ENCODE measurements at places on chromosomes 5 and 9.
A peak's percentile ranks its signal among the peaks of the same experiment; 100 is the strongest.

GRCh38 chr9:96877269-96877668 lies 23.0 kb upstream of the ZNF782 start:
- DNase-seq, result no peak

DNA sequence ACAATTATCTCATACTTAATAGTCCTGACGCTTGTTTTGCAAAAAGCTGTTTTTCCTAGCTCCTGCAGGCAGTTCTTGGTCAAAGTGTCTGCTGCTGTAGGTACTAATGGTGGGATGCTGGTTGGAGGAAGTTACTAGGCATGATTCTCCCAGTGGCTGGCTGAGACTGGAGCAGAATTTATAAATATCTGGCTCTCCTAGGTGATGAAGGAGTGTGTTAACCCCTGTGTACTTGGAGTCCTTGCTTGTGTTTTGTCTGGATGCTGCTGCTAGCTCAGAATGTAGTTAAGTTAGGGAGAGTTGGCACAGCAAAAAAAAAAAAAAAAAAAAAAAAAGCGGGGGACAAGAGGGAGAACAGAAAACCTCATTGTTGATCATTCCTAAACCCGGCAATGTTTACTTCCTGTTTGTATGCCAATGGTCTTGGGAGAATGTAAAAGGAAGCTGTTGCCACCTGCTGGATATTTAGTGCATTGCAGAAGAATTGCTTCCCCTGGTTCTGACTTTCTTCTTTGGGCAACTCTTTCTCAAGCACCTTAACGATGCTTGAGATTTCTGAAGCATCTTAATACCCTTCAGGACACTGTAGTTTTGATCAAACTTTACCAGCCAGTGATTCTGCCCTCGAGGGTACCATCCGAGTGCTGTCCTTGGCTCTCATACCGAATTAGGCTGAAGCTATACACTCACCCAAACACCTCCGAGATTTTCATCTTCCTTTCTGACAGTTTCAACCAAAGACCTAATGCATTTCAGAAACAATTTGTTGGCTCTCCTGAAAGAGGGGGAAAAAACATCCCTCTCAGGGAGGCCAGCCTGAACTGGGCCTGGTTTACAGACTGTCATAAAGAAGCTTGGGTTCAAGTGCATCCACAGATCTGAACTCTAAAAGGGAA lies 71.7 kb upstream of the WWC1 start:
- DNase-seq, result peak; percentile 72

DNA sequence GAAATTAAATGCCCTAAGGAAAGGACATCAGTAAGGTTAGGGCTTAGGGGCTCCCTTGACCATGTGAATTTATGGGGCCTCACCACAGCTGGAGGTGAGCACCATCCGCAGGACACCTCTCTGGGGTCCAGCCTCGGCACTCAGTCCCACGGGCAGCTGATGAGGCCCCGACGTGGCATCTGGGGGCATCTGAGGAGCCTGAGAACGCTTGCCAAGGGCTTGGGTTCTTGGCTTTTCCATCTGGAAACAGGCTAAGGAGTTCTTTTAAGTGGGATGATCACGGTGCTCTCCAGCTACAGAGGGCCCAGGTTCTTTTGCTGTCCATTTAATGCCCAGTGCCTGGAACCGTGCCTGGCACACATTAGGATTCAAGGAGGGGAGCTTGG lies 3.6 kb downstream of the NKX2-5 start:
- DNase-seq, result no peak

GRCh38 chr5:178327931-178328711 lies 95.5 kb upstream of the PHYKPL start:
- DNase-seq, result no peak

DNA sequence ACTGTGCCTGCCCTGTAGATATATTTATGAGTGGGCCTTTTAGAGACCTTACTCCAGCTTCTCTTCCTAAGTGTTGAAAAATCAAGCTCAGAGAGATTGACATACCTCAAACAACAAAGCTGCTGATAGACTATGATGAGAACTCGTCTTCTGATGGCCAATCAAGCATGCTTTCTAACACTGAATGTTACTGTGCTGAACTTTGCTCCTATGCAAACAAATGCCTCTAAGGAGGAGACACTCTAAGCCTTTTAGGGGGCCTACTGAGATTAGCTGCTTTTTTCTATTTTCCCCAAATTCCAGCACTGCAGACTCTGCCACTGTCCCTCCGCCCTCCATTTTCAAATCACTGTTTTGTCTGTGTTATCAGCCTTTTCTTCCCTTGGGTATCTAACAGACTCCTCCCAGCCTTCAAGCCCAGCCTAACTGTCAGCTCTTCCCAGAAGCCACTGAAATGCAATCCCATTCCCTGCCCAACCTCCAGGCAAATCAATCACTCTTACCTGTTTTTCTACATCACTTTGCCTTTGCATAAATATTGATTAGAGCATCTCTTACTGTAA lies 39.5 kb downstream of the TXNDC8 start:
- no peak for DNase-seq

DNA sequence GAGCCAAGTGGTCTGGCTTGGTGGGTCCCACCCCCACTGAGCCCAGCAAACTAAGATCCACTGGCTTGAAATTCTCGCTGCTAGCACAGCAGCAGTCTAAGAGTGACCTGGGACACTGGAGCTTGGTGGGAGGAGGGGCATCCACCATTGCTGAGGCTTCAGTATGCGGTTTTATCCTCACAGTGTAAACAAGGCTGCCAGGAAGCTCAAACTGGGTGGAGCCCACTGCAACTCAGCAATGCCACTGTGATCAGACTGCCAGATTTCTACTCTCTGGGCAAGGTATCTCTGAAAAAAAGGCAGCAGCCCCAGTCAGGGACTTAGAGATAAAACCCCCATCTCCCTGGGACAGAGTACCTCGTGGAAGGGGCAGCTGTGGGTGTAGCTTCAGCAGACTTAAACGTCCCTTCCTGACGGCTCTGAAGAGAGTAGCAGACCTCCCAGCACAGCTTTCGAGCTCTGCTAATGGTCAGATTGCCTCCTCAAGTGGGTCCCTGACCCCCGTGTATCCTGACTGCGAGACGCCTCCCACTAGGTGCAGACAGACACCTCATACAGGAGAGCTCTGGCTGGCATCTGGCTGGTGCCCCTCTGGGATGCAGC lies 18.2 kb upstream of the STK32A start:
- peak; percentile 10 for DNase-seq

DNA sequence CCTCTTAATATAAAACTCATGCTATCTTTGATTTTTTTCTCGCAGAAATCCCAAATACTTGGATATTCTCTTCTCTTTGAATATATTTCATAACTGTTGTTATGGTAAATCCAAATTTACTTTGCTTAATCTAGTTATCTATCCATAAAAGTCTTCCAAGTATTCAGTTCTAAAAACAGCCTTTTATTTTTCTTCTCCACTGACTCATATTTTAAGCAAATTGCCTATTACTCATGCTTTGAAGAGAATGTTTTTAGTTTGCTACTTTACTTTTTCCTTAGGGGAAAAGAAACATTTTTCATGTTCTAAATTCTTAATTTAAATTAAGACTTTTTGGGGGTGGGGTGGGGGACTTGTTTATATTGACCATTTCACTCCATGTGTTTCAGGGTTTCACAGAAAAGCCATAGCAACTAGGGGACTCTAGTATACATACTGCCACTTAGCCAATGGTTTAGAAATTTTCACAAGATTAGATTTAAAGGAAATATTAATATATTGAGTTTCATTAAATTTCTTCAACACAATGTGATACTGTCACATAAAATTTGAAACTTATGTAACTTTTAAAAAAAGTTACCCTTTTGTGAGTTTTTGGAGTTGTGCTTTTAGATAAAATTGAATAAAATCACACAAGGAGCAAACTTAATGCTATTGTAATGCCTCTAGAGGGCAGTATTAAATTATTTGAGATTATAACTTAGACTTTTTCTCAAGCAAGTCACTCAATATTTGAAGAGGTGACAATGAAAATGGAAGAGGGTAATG lies 545.8 kb upstream of the ARRDC3 start:
- DNase-seq, result peak; percentile 13

DNA sequence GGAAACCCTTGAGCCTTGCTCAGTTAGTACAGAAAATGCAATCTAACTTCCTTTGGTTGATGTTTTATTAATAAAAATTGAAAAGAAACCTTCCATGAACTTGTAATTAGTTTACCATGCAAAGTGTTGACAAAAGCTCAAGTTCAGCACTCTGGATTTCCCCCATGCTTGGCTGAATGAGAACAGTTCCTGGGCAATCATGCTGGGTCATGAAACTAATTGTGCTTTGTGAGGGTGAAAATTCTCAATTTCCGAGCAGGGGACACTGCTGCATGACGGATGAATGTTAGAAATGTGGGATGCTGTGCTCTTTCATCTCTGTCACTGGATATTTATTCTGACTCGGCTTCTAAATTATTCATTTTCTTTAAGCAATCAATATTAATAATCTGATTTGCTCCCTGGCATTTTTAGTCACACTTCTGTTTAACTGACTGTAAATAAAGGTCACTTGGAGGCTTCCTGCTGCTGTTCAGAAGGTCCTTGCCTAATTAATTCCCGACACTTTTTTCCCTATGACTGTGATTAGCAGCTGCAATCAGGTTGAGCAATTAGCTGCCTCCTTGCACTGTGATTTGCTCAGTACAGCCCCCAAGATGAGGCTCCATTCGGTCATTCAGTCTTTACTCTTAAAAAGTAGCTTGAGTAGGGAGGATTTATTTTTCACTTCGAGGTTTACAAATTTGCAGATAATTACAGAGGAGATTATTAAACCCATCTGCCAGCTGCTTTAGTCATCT lies 678.1 kb upstream of the ZNF608 start:
- DNase-seq, result no peak

GRCh38 chr9:95815961-95816360 lies 59.5 kb upstream of the ERCC6L2 start:
- DNase-seq, result no peak

DNA sequence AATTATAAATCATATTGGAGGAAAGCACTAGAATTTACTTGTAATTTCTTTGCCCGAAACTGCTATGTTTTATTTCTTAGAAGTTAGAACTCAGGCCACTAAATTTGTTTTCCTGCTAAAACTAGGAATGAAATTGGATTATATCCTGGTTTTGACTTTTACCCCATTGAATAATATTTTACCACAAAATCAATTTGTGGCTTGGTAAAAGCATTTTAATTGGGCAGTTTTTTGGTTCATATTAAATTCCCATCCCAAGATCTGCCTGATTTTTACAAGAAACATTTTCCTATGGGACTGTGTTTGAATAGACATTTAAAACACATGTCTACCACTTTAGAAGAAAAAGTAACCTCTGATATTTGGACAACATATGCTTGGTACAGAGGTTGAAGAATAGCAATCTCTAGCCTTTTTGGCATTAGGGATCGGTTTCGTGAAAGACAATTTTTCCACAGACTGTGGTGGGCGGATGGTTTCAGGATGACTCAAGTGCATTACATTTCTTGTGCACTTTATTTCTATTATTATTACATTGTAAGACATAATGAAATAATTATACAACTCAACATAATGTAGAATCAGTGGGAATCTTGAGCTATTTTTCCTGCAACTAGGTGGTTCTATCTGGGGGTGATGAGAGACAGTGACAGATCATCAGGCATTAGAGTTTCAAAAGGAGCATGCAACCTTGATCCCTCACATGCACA lies 565.6 kb downstream of the PRR16 start:
- peak; percentile 92 for DNase-seq

- DNase-seq, result peak; percentile 88
Measured at GRCh38 chr5:96220610-96221390, 212.2 kb downstream of the PCSK1 start.

DNA sequence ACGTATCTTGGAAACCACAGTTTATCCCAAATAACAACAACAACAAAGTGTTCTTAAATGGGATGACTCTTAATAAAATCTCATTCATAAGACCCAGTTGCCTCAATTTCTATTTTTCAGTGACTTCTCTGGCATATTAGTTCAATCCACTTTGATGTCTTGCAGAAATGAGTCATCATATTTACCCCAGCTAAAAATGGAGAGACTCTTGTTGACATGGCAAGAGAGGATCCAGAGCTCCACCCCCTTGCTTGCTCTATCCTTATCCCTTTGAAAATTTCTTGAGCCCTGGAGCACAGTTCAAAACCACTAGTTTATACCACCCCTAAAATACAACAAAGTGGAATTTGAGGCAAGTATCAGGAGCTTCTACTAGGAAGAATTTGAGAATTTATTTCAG lies 20.8 kb downstream of the VCAN start:
- DNase-seq, result no peak

- no peak for DNase-seq
Measured at GRCh38 chr5:37189355-37189754, 59.8 kb downstream of the CPLANE1 start.

GRCh38 chr5:98942847-98943246 lies 14.0 kb upstream of the CHD1 start:
- peak; percentile 14 for DNase-seq

GRCh38 chr5:131957721-131958441 lies 12.4 kb upstream of the MEIKIN start:
- DNase-seq, result no peak

GRCh38 chr5:139668064-139668880 lies 20.1 kb downstream of the CXXC5 start:
- DNase-seq, result peak; percentile 30

GRCh38 chr5:5203451-5203850 lies 63.3 kb downstream of the ADAMTS16 start:
- DNase-seq, result no peak

DNA sequence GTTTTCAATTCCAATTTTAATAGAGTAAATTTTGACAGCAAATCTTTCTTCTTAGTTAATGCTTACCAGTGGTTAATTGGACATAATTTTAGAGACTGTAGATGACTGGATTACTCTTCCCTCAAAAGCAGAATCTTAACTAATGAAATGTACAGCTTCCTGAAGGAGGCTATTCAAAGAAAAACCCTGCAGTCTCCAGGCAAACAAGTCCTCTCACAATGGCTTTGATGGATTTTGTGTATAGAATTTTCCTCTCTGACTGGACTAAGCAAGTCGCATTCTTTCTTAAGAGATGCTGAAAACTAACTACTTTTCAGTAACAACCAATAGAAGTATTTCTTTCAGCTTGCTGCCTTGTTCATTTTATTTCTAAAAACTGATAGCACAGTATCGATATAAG lies 35.7 kb upstream of the TMED7 start:
- DNase-seq, result no peak

Measured in fibroblast of upper back skin (primary cell).